ENCODE measurements at places on chromosomes 16 and 17.

GRCh38 chr16:71767060-71767900, 41.4 kb downstream of the AP1G1 start:
- DNase-seq: no peak

DNA sequence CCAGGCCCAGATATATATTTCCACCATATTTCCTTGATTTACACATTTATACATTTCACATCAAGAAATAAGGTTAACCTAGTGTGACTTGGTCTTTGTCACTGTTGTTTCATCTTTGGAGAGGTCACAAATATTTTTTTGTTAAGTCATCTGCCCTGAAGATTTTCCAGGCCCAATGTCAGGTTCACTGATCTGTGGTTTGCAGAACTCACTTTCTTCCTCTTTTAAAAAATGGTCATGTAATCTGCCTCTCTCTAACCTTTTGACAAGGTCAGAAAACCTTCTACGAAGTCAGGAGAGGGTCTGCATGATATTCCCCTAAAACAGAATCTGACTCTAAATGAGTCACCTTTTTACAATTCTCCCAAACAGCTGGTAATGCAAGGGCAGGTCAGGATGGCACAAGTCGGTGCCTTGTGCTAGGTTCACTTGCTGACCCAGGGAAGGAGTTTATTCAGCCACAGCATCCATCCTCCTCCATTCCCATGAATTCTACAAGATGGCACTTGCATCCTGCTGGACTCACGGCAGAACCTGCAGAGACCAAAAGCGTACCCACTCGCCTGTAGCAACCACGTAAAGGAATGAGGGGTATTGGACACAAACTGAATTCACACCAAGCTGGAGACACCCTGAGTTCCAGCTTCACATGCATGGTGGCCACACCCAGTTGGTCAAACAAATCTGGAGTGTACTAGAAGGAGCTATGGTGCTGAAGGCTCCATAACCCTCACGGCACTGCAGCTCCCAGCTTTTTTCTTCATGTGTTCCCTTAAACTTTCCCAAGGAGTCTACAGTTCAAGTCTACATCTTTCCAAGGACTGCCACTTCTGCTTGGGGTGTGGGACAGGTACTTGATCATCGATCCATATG, 1.6 kb upstream of the KIAA0513 start:
- no peak for DNase-seq

GRCh38 chr16:84061236-84061819, 18.7 kb upstream of the SLC38A8 start:
- DNase-seq: no peak

GRCh38 chr17:59465949-59466307, 99.5 kb upstream of the DHX40 start:
- no peak for DNase-seq

DNA sequence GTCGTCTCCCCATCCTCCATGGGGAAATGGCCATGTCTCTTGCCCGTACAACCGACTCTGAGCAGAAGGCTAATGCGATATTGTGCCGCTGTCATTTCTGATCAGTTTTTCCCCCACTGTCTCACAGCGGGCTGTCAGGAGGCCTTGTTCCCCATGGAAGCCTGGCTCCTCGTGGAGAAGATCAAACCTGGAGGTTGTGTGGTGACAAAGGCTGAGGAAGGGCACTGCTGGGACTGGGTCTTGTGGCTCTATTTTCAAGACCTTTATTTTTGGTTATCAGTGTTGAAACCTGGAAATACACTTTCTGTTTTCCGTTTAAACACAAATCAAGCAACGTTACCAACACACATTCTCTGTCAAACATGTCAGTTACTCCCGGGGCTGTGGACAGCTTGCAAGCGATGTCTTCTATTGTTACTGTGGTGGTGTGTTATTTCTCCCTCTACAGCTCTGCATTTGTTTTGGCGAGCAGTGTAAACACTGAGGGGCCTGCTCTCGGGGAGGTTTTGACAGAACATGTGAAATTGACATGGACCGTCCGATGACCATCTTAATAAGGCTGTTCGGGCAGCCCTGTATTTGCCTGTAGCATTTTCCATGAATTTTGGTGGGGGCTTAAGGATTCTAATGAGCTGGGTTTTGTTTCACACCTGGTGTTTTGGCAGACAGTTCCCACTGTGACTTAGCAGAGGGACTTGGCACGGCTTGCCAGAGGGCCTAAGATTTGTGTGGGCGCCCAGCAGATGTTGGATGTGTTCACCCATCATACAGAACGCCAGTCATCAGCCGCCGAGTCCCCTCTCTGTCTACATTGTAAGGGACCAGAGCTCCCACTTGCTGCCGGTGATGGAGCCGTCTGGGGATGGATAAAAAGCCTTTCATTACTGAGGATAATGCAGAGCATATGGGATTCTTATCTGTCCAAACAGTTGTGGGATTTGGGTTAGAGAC, 12.5 kb downstream of the RBFOX1 start:
- no peak for DNase-seq

DNA sequence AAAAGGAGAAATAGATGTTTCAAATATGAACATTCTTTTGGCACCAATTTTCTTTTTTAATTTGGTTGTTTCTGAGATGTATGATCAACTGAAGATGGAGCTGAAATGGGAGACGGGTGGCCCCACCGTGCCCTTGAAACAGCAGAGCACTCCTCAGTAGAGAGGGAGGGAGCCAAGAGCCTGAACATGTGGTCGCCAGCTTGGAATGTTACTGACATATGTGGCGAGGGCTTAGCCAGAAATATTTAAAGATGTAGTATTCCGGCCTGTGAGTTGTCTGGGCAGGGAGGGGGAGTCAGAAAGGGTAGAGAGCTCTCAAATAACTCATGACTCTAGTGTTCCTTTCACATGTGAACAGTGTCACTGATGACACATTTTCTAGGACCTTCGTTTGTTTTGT, 13.3 kb upstream of the MRC2 start:
- no peak for DNase-seq

- no peak for DNase-seq
These were observed 183.0 kb downstream of the RAB11FIP4 start for GRCh38 chr17:31574458-31574857.

- no peak for DNase-seq
These were observed 34.2 kb downstream of the GJC1 start for GRCh38 chr17:44795928-44796327.

DNA sequence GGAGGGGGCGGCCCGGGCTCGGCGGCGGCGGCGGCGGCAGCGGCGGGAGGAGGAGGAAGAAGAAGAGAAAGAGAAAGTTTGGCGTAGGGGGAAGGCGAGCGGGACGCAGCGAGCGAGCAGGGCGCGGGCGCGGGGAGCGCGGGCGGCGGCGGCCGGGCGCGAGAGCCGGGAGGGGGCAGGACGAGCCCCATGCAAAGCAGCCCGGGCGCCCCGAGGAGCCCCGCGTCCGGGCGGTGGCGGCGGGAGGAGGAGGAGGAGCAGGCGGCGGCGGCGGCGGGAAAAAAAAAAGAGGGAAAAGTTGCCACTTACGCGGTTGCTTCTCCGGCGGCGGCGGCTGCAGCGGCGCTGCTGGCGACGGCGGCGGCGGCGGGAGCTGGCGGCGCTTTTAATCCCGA, 10.3 kb upstream of the ZFHX3 start:
- no peak for DNase-seq

- no peak for DNase-seq
These were observed 265.1 kb downstream of the WWOX start for GRCh38 chr16:78364556-78364880.

- no peak for DNase-seq
These were observed 444 bp downstream of the HELZ start for GRCh38 chr17:67244431-67245072.

- DNase-seq: no peak
These were observed at the start of gene BCL6B for GRCh38 chr17:7022781-7023571. Gene BCL6B (plus strand): TSS chr17:7023050. CDS start chr17:7023672, 622 bp downstream.

- no peak for DNase-seq
These were observed 364 bp upstream of the CETP start for GRCh38 chr16:56961386-56961785.

GRCh38 chr17:73200476-73200875, 7.6 kb downstream of the COG1 start:
- DNase-seq: no peak

DNA sequence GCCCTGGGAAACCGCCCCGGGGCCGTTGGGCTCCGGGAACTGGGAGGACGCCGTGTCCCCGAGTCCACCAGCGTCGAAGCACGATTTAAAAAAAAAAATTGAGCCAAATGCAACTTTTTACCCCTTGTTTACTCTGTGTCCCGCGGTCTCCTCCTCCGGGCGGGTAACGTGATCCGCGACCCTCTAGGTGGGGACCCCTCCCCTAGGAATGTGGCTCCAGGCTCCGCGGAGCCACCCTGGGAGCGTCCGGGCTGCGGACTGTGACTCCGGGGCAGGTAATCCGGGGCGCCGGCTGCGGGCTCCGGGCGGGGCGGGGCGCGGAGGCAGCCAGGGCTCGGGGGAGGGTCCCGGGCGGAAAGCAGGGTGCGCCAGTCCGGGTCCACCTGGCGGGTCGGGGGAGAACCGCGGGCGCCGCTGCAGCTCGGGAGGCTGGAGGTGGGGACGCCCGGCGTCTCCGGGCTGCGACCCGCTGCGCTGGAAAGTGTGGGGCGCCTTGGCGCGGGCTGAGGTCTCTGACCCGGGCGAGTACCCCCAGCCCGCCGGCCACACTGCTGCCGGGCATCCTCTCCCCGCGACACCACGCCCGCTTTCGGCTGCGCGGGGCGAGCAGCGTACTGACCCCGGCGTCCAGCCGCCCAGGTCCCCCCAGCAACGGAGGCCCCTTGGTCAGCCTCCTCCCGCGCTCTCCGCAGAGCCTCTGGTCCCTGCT, 852 bp upstream of the HELZ start:
- DNase-seq: peak; percentile 27

GRCh38 chr16:1961651-1962067, 2.3 kb downstream of the NDUFB10 start:
- no peak for DNase-seq

GRCh38 chr17:15451680-15452079, 15.7 kb downstream of the CDRT4 start:
- no peak for DNase-seq

GRCh38 chr17:71472809-71473789, 647.7 kb upstream of the SOX9 start:
- DNase-seq: no peak

- DNase-seq: no peak
These were observed 153.2 kb upstream of the CHMP6 start for GRCh38 chr17:80838311-80839025.
